ENCODE measurements at places on chromosomes 12 and 14. TPM values are rescaled to one million over a fixed set of nuclear protein-coding genes. Genes with fewer than 3 reads are reported as not detected.

The ALDH1L2 gene
- 0.10 TPM for polyA plus RNA-seq

The HELB gene
- polyA plus RNA-seq: 6.9 TPM

The C1S gene
- polyA plus RNA-seq: not detected

The CLECL1 gene
- polyA plus RNA-seq: 168 TPM

The KRT78 gene
- polyA plus RNA-seq: not detected

The ACOT6 gene
- not detected for polyA plus RNA-seq

Measured in IgD-negative memory B cell (primary cell).